T-helper 1 cell (primary cell): ENCODE measurements at places on chromosomes 5 and 9.

GRCh38 chr5:90939211-90939610, 380.6 kb downstream of the ADGRV1 start:
- no peak for DNase-seq

GRCh38 chr5:10248378-10249260, 1.1 kb downstream of the ATPSCKMT start:
- DNase-seq = no peak

GRCh38 chr5:156634301-156634700, 215.8 kb upstream of the PPP1R2B start:
- no peak for DNase-seq

DNA sequence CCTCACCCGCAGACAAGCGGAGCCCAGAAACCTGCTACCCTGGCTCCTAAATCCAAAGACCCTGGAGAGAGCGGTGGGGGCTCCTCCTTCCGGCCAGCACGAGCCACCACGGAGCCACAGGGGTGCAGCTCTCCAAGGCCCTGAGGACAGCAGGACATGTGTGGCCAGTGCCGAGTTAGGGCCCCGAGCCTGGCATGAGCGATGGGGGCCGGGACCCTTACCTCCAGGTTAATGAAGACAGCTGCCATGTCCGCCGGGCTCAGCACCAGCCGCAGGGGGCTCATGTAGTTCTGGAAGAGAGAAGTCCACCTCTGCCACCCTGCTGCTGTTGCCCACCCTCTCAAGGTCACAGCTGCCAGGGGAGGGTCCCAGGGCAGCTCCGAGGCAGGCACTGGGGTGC, 68.9 kb upstream of the SARDH start:
- no peak for DNase-seq

GRCh38 chr5:44933686-44934085, 124.9 kb downstream of the MRPS30 start:
- no peak for DNase-seq

DNA sequence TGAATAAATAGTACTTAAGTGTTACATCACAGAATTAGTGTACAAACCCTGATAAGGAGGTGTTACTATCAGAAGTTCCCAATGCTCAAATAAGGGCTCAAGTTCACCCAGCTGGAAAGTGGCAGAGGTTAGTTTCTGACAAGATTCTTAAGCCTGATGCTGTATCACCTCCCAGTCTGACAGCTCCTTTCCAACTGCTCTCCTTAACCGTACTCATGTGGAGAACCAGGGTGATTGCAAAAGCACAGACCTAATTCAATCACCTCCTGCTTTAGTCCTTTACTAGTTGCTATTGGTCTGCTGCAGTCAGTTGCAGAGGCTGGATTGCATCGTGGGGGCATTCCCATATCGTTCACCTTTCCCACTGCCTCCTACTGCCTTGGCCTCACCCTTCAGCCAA, 100.4 kb upstream of the ZNF618 start:
- no peak for DNase-seq

DNA sequence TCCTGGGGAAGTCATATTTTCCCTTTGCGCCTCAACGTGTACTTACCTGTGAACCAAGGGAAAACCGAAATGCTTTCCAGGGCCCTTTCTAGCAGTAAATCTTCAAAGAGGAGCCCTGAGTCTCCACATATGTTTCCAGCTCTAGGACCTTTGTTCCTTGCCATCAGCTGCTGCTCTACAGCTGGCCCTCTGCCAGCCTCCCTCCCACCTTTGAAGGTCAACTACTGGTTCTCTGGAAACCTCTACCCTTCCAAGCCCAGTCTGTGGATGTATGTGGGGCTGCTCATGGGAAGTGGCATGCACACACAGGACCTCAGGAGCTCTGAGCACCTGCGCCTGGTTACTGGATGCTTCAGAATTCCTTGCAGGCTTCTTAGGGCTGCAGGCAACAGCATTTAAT, 117.2 kb downstream of the PSD2 start:
- DNase-seq = no peak

DNA sequence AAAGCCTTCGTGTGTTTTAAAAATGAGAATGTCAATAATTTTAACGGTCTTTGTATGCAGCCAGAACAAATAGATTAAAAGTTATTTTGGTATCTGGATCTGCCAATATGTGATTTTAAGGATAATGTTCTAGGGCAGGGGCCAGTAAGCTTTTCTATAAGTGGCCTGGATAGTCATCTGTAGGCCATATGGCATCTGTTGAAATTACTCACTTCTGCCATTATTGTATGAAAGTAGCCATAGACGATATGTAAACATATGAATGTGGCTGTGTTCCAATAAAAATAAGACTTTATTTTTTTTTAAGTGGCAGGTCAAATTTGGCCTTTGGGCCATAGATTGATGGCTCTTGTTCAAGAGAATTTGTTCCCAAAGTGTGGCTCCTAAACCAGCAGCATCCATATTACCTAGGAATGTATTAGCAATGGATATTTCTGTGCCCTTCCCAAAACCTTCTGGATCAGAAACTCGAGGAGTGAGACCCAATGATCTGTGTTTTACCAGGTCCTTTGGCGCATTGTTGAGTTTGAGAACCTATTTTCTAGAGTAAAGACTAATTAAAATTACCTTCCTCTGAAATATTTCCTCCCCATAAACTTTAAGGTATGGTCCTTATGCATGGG, 55.9 kb downstream of the C6 start:
- no peak for DNase-seq
